Renal cortical epithelial cell (primary cell): ENCODE measurements at places on chromosomes 13 and 19. TPM values are rescaled to one million over a fixed set of nuclear protein-coding genes. Genes with fewer than 3 reads are reported as not detected.

DNA sequence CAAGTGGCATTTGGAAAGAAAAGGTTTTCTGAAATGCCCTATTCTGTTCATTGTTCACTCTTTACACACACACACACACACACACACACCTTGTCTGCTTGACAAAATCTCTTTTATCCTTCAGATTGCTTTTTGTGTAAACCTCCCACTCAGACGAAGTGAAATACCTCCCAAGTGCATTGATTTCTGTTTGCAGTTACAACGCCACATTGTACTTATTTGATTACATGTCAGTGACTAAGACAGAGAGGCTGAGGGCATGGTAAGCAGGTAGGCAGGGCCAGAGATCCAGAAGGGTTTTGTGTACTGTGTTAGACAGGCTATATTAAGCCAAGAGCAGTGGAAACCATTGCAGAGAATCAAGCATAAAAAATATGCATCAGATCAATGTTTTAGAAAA, 561.8 kb downstream of the GPC6 start:
- DNase-seq, result no peak

TUBA3C gene
- total RNA-seq, result not detected in 2 replicates

STAP2 gene
- total RNA-seq, result 26.6 and 89.1 TPM in 2 replicates

C5AR1 gene
- total RNA-seq, result 0.80 TPM in 1 of 2 replicates, not detected in the other

DNA sequence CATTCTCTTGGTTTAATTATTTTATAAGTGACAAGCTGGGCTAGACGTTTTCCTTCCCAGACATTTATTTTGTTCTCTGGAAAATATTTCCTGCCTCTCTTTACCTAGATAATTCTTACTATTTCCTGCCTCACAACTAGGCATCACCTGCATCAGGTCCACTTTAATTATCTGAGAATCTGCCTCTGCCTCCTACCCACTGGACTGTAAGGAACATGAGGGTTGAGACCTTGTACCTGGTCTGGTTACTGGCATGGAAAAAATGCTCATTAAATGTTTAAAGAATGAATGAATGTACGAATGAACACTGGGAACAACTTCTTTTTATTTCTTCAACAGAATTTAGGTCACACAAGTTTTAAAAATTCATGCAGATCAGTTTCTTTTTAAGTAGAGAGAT, 13.4 kb upstream of the METTL21C start:
- no peak for DNase-seq

PRKCG gene
- total RNA-seq, result 0.15 and 1.7 TPM in 2 replicates

ZNF468 gene
- total RNA-seq, result 56.8 and 61.2 TPM in 2 replicates

ANKRD10 gene
- total RNA-seq, result 77.4 and 120 TPM in 2 replicates

DNA sequence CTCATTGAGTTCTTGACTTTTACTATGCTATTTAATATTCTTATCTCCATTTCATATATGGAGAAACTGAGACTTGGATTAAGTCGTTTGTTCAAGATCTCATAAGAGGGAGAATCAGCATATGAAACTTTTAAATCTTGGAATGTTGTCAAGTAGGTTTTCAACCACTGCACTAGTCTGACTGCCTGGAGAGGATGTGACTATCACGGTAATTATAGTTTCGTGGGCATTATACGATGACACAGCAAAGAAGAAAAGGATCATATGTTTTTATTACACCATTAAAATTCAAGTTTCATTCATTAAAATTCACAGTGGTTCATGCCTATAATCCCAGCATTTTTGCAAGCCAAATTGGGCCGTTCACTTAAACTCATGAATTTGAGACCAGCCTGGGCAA, 555.2 kb downstream of the SLITRK1 start:
- DNase-seq, result no peak

DNA sequence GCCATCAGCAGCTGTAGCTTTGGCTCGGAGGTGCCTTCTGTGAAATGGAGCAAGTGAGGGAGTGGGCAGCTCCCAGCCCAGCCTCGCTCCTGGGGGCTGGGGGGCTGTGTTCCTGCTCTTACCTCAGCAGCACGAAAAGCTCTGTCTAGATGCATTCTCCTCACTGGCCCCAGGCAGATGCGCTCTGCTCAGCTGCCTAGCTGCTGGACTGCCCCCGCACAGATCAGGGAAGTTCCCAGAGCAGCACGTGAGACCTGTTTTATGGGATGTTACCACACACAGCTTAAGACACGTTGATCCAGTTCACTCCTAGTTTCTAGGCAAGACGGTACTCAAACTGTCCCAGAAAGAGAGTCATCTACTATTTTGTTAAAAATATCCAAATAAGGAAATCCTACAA, 13.6 kb downstream of the LCP1 start:
- peak; percentile 61 for DNase-seq

DNA sequence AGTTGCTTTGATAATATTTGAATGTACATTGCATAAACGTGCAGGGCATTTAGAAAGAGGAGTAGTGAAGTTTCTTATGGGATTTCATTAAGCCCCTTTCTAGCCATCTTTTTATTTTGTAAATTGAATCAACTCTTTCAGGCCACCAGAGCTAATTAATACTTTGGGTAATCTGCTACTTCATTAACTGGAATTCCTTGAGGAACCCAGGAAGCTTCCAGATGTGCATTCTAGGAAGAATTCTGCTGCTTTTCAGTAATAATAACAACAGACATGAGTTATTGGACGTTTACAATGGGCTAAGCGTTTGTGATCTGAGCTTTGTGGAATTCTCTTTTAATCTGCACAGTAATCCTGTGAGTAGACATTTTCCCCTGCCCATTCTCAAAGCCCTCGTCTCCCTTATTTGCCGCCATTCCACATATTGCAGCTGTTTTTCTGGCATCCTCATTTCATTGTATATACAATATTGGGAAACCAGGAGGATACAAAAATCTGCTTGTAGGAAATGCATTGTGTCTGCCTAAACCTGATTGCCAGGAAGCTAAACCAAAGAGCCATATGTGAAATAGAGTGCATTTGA, 103.9 kb downstream of the HS6ST3 start:
- no peak for DNase-seq

- DNase-seq, result no peak
These were observed 3.6 kb upstream of the BCL3 start for GRCh38 chr19:44744871-44745332.

DNA sequence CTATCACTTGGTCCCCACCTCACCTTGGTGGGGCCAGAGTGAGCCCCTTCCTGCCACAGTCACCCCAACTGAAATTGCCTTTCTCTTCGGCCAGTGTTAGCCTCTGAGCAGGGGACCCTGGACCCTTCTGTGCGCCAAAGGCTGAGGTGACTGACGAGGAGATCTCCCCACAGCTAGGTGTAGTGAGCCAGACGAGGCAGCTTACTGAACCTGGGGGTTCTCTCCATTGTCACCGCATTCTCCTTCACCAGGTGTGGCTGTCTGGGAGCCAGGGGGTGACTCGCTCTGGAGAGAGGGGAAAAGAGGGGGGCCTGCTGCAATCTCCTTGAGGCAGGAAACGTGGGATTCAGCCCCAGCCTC, 1.3 kb downstream of the RPS28 start:
- DNase-seq, result no peak

- no peak for DNase-seq
These were observed 415.9 kb downstream of the FGF9 start for GRCh38 chr13:22086597-22087330.

CRB3 gene
- 57.4 and 121 TPM in 2 replicates for total RNA-seq

DNA sequence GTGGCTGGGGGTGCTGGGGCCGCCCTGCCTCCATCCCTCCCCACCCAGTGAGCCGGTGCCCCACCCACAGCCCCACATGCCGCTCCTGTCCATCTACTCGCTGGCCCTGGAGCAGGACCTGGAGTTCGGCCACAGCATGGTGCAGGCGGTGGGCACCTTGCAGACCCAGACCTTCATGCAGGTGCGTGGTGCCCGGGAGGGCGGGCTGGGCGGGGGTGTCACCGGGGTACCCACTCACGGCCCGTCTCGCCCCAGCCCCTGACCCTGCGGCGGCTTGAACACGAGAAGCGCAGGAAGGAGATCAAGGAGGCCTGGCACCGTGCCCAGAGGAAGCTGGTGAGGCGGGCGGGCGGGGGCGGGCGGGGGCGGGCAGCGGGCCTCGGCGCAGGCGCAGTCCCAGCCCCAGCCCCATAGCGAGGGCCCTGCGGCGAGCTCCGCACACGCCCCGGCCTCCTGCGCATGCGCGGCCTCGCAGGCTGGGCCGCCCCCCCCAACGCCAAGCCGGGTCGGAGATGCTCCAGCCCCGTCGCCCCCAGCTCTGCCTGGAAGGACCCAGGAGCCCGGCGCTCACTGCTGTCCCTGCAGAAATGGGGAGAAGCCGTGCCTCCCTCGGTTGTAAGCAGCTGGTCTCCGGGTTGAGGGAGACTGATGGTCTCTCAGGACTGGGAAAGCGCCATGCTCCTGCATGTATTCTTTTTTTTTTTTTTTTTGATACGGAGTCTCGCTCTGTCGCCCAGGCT, 7.7 kb downstream of the ARHGAP45 start:
- DNase-seq, result no peak

DNA sequence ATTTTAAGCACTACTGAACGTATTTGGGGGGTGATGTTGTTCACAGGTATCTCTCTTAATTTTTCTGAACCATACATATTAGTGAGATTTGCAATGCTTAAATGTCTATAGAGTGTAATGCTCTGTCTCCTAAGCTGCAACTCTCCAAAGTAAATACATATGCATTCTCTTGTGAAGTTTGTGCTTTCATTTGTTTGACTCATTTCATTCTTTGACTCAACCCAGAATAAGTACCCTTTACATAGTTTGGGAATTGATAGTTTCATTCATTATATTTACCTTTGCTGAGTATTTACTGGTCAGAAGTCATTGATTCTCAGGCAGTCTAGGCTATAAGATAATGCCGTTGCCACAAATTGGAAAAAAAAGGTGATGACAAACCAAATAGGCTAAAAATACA, 406.9 kb downstream of the FGF9 start:
- no peak for DNase-seq

DNA sequence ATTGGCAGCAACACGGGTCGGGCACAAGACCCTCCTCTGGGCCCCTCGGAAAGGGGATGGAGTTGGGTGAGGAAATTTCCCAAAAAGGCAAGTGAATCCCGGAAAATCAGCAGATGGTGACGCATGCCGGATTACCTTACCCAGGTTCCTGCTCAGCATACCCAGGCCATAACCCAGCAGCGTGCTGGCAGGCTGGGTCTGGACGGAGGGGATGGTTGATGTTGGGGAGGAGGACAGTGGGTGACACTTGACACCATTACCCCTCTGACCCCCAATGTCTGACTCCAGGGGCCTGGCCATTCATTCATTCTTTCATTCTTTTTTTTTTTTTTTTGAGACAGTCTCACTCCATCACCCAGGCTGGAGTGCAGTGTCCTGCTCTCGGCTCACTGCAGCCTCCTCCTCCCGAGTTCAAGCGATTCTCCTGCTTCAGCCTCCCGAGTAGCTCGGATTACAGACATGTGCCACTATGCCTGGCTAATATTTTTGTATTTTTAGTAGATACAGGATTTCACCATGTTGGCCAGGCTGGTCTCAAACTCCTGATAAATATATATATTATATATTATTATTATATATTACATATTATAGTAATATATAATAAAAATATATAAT, 799 bp downstream of the PVR start:
- DNase-seq, result peak; percentile 53

DNA sequence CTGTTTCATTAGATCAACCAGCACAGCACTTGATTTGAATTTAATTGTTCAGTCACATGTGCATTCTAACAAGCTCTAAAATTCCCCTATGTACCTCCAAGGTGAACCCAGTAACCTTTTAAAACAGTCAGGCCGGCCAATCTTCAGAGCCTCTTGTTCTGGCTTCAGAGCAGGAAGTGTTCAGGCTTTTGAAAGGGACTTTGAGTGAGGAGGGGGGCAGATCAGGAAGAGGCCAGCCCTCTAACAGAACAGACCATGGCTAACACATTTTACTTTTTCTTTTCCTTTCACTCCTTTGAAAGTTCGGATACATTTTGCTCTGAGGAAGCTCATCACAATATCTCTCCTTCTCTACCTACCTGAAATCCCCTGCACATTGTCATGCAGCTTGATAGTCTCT, 390.3 kb downstream of the TBC1D4 start:
- peak; percentile 18 for DNase-seq

IGFL1 gene
- total RNA-seq, result 3.8 TPM in 1 of 2 replicates, not detected in the other

- peak; percentile 95 for DNase-seq
These were observed 6.8 kb upstream of the KBTBD6 start for GRCh38 chr13:41139296-41139966.

GRCh38 chr19:18849838-18850400, 18.2 kb downstream of the UPF1 start:
- no peak for DNase-seq

SCEL gene
- 4.6 and 255 TPM in 2 replicates for total RNA-seq

LPAR6 gene
- 6.9 and 14.2 TPM in 2 replicates for total RNA-seq

DNA sequence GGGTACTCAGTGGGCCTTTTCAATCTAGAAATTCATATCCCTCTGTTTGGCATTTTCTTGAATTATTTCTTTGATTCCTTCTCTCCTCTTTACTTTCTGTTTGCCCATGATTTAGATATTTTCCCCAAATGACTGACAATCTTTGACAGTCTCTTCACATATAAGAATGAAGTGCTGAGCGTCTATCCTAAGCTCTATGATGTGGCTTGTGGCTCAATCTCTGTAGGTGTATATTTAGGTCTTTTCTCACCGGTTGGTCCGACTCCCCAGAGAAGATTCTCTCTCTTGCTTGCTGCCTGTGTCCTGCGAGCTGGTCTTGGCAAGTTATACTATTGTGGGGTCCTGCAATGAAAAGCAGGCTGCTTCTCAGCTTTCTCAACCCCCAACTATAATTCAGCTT, 29.0 kb downstream of the FLT3 start:
- DNase-seq, result no peak

GRCh38 chr13:42279080-42279479, 7.1 kb downstream of the AKAP11 start:
- no peak for DNase-seq

MYO1F gene
- 0.05 and 0.17 TPM in 2 replicates for total RNA-seq

GRCh38 chr13:40064154-40065097, 409.0 kb downstream of the COG6 start:
- DNase-seq, result peak; percentile 57

HNRNPUL1 gene
- total RNA-seq, result 68.1 and 131 TPM in 2 replicates

ZNF763 gene
- 1.7 and 5.0 TPM in 2 replicates for total RNA-seq

DNA sequence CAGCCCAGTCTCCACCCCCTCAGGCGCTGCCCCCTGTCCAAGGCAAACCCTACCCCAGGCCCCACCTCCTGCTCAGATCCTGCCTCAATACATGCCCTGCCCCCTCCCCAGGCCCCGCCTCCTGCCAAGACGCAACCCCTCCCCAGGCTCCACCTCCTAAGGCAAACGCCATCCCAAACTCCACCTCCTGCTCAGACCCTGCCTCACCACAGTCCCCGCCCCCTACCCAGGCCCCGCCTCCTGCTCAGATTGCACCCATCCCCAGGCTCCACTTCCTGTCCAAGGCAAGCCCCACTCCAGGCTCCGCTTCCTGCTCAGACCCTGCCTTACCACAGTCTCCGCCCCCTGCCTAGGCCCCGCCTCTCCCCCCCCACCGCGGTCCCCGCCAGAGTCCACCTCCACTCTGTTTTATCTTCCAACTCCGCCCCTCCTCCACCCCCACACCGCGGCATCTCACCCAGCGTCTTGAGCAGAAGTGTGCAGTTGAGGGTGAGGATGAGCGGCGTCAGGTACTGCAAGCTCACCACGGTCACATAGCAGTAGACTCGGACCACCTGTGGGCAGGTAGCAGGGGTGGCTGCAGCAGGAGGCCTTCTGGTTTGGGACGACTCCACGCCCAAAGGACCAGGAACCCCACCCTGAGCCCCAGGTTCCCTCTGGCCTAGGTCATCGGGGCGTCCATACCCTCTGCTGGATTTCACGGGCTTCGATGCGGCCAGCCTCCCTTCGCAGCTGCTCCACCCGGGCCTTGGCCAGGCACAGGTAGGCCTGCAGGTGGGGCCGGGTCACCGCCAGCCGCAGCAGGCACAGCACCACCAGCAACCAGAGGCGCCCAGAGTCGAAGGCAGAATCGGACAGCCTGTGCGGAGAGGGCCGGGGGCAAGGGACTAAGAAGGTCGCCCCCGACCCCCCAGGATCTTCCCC, 17.7 kb downstream of the TMEM161A start:
- DNase-seq, result peak; percentile 82

CAMSAP3 gene
- 1.9 and 3.8 TPM in 2 replicates for total RNA-seq
